Fibroblast of skin of scalp (primary cell): ENCODE measurements at places on chromosomes 1 and 21.

- DNase-seq = no peak
Measured at GRCh38 chr1:48668339-48668738, 108.4 kb downstream of the BEND5 start.

DNA sequence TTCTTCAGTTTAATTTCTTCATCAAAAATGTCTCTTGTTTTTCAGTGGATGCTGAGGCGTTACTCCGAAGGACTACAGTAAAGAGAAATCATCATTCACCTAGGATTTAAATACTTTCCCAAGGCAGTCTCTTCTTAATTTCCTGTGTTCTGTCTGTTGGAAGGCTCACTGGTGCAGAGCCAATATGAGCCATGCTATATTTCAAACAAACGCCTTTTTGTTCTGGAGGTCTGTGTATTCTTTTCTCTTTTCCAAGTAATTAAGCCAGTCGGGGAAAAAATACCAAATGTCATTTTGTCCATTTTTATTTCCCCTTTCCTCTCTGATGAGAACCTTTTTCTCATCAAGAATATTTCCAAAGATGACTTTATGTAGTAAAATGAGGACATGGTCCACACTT lies 206.5 kb downstream of the RWDD3 start:
- DNase-seq = no peak

GRCh38 chr1:82161700-82162141 lies 361.0 kb downstream of the ADGRL2 start:
- peak; percentile 40 for DNase-seq

DNA sequence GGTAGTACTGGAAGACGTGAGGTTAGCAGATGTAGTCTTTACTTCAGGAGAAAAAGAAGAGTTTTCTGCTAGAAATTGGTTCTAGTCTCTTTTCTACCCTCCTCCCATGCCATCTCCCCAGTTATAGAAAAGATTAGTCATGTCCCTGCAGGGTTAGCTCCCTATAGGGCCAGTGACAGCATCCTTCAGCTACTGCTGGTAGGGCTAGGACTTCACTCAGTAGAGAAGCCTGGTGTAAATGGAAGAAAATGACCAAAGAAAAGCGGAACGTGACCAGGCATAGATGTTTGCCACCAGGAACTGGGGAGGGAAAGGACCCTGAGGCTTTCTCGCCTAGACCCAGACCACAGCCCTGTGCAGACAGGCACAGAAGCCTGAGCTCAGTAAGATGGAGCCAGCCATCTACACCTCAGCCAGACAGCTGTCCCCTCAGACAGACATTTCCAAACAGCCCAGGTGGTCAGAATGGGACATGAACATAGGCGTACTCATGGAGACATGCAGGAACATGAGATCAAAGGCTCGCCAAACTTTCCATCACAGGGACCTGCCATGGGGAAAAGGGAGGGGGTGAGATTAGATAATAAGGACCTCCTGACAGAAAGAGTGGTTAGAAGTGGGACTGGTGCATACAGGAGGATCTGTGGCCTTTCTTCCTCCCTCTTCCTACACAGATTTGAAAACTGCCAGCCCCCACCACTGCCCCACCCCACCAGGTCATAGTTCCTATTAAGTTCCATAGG lies 23.5 kb upstream of the SLAMF9 start:
- DNase-seq = no peak

DNA sequence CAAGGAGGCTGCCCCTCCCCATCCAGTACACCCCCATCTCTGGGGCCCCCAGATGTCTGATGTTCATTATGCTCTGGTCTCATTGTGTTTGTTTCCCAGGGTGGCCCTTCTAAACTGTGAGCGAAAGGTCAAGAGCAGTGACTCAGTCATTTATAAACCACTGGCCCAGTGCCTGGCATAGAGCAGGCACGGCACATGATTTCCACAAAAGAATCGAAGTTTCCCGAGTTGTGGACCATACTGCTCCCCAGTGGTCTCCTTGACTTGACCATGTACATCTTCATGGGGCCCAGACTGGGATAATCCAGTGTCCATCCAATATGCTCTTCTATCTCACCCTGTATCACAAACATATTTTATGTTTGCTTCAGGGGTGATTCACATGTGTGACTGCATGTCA lies 153.3 kb downstream of the NR5A2 start:
- peak; percentile 44 for DNase-seq

- peak; percentile 65 for DNase-seq
Measured at GRCh38 chr1:101365186-101365585, 128.4 kb downstream of the S1PR1 start.

GRCh38 chr1:56481140-56481694 lies 98.1 kb downstream of the PLPP3 start:
- no peak for DNase-seq

- peak; percentile 22 for DNase-seq
Measured at GRCh38 chr1:218409946-218410510, 64.9 kb downstream of the TGFB2 start.

- DNase-seq = no peak
Measured at GRCh38 chr1:80656014-80656636, 1144.6 kb upstream of the ADGRL2 start.

DNA sequence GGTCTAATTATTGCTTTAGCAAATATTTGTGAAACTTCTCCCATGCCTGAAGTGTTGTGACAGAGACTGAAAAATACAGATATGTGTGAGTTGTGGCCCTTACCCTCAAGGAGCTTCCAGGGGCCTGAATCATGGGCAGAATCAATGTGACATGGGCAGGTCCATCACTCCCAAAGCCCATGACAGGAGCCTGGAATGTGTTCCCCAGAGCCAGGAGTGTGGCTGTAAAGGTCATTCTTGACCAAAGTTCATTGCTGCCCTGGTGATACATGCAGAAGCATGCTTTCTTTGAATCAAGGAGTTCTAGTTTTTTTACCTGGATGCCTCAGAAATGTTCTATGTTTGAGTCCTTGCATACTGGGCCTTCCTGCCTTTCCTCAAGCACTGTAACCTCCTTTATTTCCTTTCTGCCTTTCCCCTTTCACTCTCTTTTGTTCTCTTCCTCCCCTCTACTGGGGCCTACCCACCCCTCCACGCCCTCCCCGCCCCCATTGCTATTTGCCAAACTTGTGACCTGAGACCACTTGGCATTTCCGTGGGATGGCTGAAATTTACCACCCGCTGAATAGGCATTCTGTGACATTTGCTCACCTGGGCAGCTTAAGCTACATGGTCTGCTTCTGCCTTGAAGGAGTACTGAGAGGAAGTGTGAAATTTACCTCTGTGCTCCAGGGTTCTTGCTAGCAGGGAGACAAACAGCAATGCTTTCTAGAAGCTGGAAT lies 19.7 kb downstream of the PBX1 start:
- DNase-seq = no peak

- no peak for DNase-seq
Measured at GRCh38 chr1:85406081-85406480, 58.9 kb downstream of the DDAH1 start.

GRCh38 chr1:39204441-39205081 lies at the start of gene MACF1:
MACF1 (plus strand) TSS chr1:39204695; CDS start chr1:39205023, 328 bp downstream.
- DNase-seq = peak; percentile 94

DNA sequence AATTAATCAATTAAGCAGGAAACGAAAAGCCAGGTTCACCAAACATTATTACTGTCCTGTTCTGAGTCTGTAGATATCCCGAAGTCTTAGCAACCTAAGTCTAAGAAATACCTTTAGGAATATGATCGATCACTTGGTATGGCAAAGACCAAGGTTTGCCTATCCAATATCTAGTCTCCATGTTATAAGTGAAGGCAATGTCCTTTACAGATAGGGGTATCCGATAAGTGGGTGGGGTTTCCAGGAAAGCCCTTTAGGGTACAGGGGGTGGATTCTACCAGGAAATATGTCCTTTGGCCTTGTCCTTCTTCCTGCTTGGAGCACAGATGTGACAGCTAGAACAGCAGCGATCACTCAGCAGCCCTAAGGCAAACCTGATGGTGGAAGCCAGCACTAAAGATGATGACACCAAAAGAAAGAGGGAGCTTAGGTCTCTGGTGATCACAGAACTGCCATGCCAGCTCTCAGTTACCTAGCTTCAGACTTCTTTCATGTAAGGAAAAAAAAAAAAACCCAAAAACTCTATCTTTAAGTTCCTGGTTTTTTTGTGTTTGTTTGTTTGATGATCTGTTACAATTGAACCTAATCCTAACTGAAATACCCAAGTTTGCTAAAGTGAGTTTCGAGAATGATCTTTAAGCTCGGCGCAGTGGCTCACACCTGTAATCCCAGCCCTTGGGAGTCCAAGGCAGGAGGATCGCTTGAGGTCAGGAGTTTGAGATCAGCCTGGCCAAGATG lies 40.8 kb downstream of the DSTYK start:
- no peak for DNase-seq

DNA sequence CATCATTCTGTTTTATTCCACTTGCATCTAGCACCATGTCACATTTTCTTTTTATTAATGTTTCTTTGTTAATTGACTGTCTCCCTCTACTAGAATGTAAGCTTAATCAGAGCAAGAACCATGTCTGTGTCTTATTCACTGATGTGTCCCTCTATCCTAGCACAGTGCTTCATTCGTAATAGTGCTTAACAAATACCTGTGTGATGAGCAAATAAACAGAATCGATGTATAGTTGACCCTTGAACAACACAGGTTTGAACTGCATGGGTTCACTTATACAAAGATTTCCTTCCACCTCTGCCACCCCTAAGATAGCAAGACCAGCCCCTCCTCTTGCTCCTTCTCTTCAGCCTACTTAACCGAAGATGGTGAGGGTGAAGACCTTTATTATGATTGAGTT lies 42.9 kb upstream of the MAN1A2 start:
- DNase-seq = no peak

DNA sequence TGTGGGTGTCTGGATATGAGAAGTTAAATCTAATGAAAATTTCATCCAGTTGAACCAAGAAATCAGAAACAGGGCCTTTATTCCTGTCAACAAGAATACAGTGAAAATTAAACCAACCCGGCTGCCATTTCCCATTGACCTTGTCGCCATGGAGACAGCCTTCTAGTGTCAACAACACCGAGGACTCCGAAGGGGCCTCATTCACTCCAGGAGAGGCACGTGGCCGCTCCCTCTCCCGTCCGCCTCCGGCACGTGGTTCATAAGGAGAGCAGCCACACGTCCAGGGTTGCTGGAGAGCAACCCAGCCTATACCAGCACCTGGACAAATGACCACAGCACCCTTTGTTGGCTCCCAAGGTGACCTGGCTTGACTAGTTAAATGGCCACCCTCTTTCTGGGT lies 120.3 kb upstream of the VAMP3 start:
- DNase-seq = no peak

DNA sequence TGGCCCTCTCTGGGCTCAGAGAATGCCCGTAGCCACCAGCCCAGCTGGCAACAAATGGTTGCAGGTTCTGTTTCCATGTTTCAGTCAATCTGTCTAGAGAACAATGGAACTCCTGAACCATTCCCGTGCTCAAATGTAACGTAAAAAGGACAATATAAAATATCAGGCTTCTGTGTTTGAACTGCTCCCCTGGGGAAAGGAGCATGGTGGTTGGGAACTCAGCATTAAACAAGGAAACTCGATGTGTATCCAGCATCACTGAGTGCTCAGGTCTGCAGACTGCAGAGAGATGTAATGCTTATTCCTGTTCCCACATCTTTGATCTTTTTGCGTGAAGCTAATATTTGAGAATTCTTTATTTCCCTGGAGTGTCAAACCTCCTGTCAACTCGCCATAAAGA lies 326.5 kb downstream of the KIF26B start:
- DNase-seq = no peak
